ENCODE measurements at places on chromosomes 1 and 21. TPM values are rescaled to one million over a fixed set of nuclear protein-coding genes. Genes with fewer than 3 reads are reported as not detected.

The GPR3 gene
- not detected for total RNA-seq

The TMPRSS3 gene
- not detected for total RNA-seq

The CRNN gene
- total RNA-seq, result 0.85 TPM

The PEAR1 gene
- total RNA-seq, result 1.5 TPM

The MRPL39 gene
- 62.9 TPM for total RNA-seq

The HORMAD1 gene
- total RNA-seq, result 1.2 TPM

The TTC39A gene
- total RNA-seq, result 8.1 TPM

The FCRL1 gene
- total RNA-seq, result not detected

The FCAMR gene
- 0.24 TPM for total RNA-seq

The AMY1C gene
- total RNA-seq, result not detected

The PLEKHN1 gene
- 3.6 TPM for total RNA-seq

The GUCA2B gene
- not detected for total RNA-seq

The TMEM269 gene
- 0.21 TPM for total RNA-seq

The E2F2 gene
- total RNA-seq, result under 0.01 TPM

The OR2L5 gene
- total RNA-seq, result not detected

The IFI44L gene
- total RNA-seq, result 0.96 TPM

The FCER1A gene
- not detected for total RNA-seq

The ABCA4 gene
- 0.72 TPM for total RNA-seq

The JAM2 gene
- not detected for total RNA-seq

The CELF3 gene
- not detected for total RNA-seq

The PADI3 gene
- 0.43 TPM for total RNA-seq

The PRAMEF6 gene
- not detected for total RNA-seq

The IFNLR1 gene
- total RNA-seq, result 7.5 TPM

All from tracheal epithelial cell (primary cell).